ENCODE measurements at places on chromosomes 1 and 21. TPM values are rescaled to one million over a fixed set of nuclear protein-coding genes. Genes with fewer than 3 reads are reported as not detected.

DNA sequence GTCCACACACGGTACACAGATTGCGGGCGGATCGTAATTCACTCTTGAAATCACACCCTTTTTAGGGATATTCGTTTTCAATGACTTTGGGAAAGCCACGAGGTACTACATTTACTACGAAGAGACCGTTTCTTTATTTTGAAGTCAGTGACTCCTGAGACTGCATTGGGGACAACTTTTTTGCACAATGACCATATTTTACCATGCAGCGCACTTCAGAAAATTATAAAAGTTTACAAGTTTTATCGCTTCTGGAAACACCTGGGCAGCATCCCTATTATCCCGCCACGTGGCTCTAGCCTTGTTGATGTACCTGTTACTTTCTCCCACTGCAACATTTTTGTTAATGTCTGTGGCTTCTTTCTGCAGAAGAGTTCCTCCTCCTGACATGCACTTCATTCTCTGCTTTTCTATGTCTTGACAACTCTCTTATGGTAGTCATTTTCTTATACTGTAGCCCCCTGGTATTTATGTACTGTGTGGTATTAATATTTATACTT, 1.3 kb upstream of the AKT3 start:
- no peaks in the 10 kb centered on the region for H3K36me3 ChIP-seq
- DNase-seq = no peak
- H3K4me3 ChIP-seq = peak overlapping the region; percentile 77

DNA sequence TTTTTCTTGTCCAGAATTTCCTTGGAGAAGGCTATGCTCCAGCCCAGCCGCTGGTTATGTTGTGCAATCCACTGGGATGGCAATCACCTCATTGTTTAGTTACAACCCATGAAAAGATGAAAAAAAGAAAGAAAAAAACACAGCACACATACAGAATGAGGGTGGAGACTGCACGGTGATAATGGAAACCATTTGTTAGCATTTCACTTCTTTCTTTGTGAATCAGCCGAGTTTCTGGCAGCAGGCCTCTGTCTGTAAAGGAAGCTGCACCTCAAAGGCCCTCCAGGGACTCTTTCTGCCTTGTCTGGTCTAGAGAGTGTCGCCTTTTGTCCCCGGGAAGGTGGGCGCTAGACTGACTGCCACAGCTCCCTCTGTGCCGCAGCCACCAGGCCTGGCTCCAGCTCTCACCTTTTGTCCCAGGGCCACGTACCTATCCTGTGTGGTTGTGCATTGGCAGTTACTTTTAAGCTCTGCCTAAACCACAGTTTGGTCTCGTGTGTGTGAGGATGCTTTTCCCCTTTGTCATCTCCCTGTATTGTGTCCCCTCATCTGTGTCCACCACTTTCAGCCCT, 35.6 kb downstream of the NGF start:
- H3K27ac ChIP-seq = no peak overlapping the region
- no peaks in the 10 kb centered on the region for H3K36me3 ChIP-seq
- H3K27me3 ChIP-seq = no peaks in the 10 kb centered on the region
- no peak for DNase-seq

GRCh38 chr1:60359431-60359830, 285.9 kb upstream of the C1orf87 start:
- no peak for DNase-seq
- H3K4me3 ChIP-seq = no peak overlapping the region
- no peaks in the 10 kb centered on the region for H3K4me1 ChIP-seq
- no peak overlapping the region for H3K27ac ChIP-seq

GRCh38 chr1:160853754-160854153, 8.9 kb downstream of the CD244 start:
- H3K27me3 ChIP-seq = no peaks in the 10 kb centered on the region
- no peaks in the 10 kb centered on the region for H3K36me3 ChIP-seq
- no peaks in the 10 kb centered on the region for H3K4me1 ChIP-seq
- H3K27ac ChIP-seq = no peak overlapping the region
- H3K4me3 ChIP-seq = no peak overlapping the region

DNA sequence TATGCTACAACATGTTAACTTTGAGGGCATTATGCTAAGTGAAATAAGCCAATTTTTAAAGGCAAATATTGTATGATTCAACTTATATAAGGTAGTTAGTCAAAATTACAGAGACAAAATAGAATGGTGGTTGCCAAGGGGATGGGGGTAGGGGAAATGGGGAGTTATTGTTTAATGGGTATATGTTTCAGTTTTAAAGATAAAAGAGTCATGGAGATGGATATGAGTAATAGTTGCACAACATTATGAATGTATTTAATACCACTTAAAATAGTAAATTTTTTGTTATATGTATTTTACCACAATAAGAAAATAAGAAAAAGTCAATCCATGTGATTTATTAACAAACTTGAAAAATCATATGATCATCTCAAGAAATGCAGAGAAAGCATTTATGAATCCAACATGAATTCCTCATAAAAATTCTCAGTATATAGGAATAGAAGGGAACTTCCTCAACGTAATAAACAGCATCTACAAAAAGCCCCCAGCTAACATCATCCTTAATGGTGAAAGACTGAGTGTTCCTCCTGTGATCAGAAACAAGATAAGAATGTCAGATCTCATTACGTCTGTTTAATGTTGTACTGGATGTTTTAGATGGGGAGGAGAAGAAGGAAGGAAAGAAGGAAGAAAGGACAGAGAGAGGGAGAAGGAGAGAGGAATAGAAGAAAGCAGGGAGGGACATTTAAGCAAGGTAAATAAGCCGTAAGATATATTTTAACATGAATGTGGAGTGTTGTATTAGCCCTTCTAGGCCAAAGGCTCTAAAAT, 6.7 kb upstream of the TSEN15 start:
- H3K4me3 ChIP-seq = no peak overlapping the region
- no peaks in the 10 kb centered on the region for H3K27me3 ChIP-seq
- no peak for DNase-seq
- H3K36me3 ChIP-seq = no peaks in the 10 kb centered on the region
- H3K4me1 ChIP-seq = no peaks in the 10 kb centered on the region
- no peak overlapping the region for H3K27ac ChIP-seq

- no peaks in the 10 kb centered on the region for H3K27me3 ChIP-seq
- no peak overlapping the region for H3K4me3 ChIP-seq
- H3K4me1 ChIP-seq = no peaks in the 10 kb centered on the region
These were observed 1742.1 kb downstream of the BRINP3 start for GRCh38 chr1:188735567-188735966.

DNA sequence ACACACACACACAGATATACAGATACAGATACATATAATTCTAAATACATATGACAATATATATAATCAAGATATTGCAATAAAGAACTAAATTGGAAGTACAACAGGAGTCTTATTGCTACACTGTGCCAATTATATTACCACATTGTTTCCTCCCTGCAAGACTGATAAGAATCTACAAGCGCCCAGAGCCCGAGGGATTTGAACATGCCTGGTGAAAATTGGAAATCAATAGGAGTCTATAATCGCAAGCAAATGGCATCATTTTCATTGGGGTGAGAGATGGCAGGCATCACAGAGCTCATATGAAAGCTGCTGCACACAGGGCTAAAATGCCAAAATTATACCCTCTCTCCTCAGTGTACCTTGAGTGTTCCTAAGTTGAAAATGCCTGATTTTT, 152.9 kb upstream of the PTBP2 start:
- no peaks in the 10 kb centered on the region for H3K4me1 ChIP-seq
- no peak overlapping the region for H3K4me3 ChIP-seq
- H3K27me3 ChIP-seq = no peaks in the 10 kb centered on the region
- no peak overlapping the region for H3K27ac ChIP-seq
- no peak for DNase-seq

DNA sequence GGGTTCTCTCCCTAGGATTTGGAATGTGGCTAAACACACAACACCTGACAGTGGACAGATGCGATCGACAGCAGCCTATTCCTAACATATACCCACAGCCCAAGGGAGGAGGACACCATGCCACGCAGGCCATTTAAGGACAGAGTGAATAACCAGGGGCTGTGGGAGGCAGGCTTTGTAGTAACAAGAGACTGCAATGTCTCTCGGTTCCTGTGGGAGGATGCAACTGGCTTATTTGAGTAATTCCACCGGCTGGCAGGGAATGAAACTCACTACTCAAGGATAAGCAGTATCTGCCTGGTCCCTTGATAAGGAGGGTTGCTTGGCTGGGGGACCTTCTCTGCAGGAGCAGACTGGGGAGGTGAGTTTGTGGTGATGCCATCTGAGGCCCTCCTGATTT, 109.6 kb downstream of the PCP4 start:
- no peaks in the 10 kb centered on the region for H3K4me1 ChIP-seq
- no peak for DNase-seq
- H3K36me3 ChIP-seq = no peaks in the 10 kb centered on the region
- H3K4me3 ChIP-seq = no peak overlapping the region

- H3K27ac ChIP-seq = no peak overlapping the region
- no peaks in the 10 kb centered on the region for H3K36me3 ChIP-seq
- no peak for DNase-seq
- H3K4me3 ChIP-seq = no peak overlapping the region
These were observed 83.9 kb upstream of the WDR26 start for GRCh38 chr1:224518528-224518927.

DNA sequence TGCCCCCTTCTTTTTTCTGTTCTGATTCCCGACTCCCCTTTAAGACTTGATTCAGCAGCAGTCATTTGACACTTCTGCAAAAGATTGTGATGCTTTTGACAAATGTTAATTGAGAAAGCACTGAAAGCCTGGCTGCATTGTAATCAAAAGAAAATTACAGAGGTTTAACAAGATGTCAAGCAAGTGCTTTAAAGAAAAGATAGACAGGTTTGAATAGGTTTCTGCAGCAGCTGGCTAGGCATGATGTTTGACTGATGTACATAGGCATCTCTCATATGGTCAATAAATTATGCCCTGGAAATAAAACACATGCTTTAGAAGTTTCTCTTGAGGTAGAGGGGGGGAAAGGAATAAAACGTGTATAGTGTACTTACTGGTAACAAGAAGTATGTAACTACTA, 147.8 kb downstream of the ADGRL2 start:
- H3K27me3 ChIP-seq = no peaks in the 10 kb centered on the region
- no peaks in the 10 kb centered on the region for H3K36me3 ChIP-seq
- no peak overlapping the region for H3K4me3 ChIP-seq
- H3K4me1 ChIP-seq = no peaks in the 10 kb centered on the region
- no peak overlapping the region for H3K27ac ChIP-seq

GRCh38 chr21:36422279-36423098, 37.3 kb downstream of the CHAF1B start:
- H3K4me1 ChIP-seq = peaks cover 15% of the 10 kb centered on the region
- no peaks in the 10 kb centered on the region for H3K36me3 ChIP-seq
- H3K4me3 ChIP-seq = no peak overlapping the region
- DNase-seq = peak; percentile 64
- no peaks in the 10 kb centered on the region for H3K27me3 ChIP-seq

GRCh38 chr1:71464016-71464415, 383.2 kb upstream of the ZRANB2 start:
- H3K4me3 ChIP-seq = no peak overlapping the region
- no peaks in the 10 kb centered on the region for H3K36me3 ChIP-seq
- H3K27me3 ChIP-seq = no peaks in the 10 kb centered on the region
- no peaks in the 10 kb centered on the region for H3K4me1 ChIP-seq
- DNase-seq = no peak

GRCh38 chr1:207649210-207649753, 4.3 kb downstream of the CR1L start:
- no peaks in the 10 kb centered on the region for H3K27me3 ChIP-seq
- peaks cover 24% of the 10 kb centered on the region for H3K4me1 ChIP-seq
- H3K36me3 ChIP-seq = no peaks in the 10 kb centered on the region

Gene CCDC185
- total RNA-seq = not detected

Gene SPRR2D
- total RNA-seq = not detected

Gene UBL4B
- not detected for total RNA-seq

Gene TNNT2
- 1.8 TPM for total RNA-seq

Gene CCDC27
- total RNA-seq = not detected

Gene OR14K1
- 1.3 TPM for total RNA-seq

Gene GPR37L1
- not detected for total RNA-seq

Gene SIM2
- total RNA-seq = not detected

Gene MAP1LC3C
- 0.26 TPM for total RNA-seq

Gene ZC3H12A
- 12.2 TPM for total RNA-seq

Gene GSTM1
- total RNA-seq = not detected

Gene SLC22A15
- 7.9 TPM for total RNA-seq

Gene SUSD4
- 3.6 TPM for total RNA-seq

Measured in body of pancreas (tissue), 4 donors.